ENCODE measurements at places on chromosomes 1 and 21.

- DNase-seq: no peak
Measured at GRCh38 chr1:174160109-174160473, 771 bp downstream of the RABGAP1L start.

DNA sequence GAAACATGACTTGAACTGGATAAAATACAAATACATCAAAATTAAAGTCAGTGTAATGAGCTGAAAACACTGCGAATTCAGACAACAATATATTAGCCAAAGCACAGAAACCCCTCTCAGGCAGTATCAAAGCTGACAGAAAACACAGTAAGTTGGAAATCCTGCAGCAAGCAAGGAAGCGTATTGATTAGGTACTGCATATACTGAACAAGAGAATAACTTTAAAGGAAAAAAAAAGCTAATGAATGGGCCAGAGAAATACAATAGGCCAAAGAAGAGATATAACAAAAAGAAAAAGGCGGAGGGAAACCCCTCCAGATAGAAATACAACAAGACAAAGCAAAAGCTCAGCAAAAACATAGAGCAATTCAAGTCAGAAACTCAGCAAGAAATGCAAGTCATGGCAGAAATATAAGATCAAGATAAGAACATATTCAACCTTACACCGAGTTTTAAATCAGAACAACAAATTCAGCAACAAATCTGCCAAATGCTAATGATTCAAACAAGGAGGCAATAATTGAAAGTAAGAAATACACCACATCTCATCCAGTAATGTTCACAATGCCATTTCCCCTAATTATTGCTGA lies 299.0 kb downstream of the USH2A start:
- no peak for DNase-seq

DNA sequence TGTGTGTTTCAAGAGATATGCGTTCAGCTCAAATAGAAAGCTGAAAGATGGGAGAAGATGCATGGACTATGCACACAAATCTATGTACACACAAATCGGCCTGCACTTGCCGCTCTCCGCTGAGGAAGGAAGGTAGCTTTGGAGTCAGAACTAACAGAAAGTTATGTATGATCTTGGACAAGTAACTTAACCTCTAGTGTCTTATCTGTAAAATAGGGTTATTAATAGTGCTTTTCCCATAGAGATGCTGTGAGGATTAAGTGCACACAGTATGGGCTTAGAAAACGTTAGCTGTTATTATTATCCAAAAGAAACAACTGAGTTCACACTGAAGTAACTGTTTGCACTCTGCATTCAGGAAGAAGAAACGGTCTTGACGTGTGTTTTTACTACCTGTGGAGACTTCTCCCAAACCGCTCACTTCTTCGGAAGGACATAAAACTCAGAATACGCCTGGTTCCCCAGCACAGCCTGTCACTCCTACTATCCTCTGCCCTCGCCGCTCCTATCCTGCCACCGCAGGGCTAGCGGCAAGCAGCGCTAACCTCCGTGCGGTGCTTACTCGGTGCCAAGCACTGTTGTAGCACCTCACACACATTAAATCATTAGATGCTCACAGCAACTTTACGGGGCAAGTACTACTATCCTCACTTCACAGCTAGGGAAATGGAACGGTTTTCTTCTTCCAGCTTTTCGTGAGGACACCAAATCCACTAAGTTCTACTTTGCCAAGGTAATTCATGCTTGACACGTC lies 1.3 kb downstream of the TGFBR3 start:
- peak; percentile 2 for DNase-seq

DNA sequence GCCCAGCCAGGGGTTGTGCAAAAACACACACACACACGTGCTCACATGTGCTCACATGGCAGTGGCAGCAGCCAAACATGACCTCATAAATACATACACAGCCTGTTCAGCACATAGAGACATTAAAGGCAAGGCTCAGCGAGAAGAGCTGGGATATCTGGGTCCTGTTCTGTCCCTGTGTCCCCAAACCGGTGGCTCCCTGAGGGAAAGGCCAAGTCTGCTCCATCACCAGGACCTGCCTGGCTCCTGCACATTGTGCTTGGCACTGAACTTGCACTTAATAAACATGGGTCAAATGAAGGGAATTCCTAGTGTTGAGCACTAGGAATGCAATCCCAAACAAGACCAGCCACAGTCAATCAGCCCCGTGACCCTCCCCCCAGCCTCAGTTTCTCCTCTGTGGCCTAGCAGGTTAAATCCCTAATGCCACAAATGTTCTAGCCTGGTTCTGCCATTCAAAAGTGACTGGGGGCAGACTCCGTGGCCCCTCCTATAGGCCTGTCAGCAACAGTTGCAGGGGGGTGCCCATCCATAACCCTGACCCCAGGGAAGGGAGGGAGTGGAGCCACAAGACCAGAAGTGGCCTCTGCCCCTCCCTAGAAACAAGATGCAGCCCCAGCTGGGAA lies 160.9 kb upstream of the VAMP3 start:
- no peak for DNase-seq

DNA sequence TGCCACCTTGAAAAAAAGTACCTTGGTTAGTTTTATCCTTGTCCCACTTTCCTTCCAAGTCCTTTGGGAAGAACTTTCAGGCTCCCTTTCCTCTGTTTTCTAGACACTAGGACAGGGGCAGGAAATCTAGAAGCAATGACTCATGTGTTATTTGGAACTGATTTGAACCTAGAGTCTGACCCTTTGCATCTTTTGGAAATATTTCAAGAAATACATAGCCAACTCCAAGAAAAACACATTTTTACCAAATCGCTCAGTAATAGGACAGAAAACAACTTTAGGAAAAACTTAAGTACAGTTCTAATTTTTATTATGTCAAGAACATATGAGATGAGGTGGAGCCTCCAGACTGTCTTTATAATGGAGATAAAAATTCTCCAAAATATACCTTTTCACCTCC lies 292.4 kb downstream of the PTBP2 start:
- no peak for DNase-seq

GRCh38 chr1:179034720-179035119 lies 9.0 kb downstream of the FAM20B start:
- no peak for DNase-seq

GRCh38 chr1:192133350-192133926 lies 24.8 kb upstream of the RGS18 start:
- DNase-seq: no peak

DNA sequence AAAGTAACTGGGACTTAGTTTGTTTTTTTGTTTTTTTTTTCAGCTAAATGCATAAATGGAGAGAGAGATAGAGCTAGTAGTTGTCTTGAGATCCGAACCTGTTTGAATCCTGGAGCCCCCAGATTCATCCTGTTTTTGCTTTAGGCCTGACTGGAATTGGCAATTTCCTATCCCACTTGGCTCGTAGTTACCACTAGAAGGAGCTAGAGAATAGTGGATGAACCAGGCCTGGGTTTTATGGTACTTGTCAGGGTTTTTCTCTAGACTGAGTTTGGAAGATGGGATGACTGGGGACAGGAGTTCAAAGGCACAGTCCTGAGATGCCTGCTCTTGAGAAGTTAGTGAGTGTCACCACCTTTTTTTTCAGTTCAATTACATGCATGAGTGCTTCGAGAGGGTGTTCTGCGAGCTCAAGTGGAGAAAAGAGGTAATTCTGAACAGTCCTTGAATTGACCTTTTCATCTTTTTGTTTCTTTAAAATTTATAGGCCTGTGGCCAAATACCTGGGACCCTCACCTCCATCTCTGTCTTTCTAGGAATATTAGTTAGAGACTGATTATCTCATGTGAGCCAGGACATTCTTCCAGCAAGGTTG lies 23.4 kb downstream of the CELF3 start:
- no peak for DNase-seq

DNA sequence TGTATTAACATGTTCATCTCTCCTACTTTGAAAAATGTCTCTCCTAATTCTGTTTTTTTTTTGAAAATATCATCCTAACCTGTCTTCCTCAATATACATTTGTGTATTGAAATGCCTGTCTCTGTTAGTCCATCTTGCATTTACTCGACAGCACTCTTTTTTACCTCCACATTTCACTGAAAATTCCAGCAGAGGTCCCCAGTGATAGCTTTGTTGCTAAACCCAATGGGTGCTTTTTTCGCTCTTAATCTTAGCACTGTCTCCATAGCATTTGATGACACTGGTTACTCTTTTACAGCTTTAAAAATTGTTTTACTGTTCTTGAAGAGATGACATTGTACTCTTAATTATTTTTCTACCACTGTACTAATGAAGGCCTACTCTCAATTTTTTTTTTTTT lies 10.8 kb downstream of the OSBPL9 start:
- DNase-seq: no peak

DNA sequence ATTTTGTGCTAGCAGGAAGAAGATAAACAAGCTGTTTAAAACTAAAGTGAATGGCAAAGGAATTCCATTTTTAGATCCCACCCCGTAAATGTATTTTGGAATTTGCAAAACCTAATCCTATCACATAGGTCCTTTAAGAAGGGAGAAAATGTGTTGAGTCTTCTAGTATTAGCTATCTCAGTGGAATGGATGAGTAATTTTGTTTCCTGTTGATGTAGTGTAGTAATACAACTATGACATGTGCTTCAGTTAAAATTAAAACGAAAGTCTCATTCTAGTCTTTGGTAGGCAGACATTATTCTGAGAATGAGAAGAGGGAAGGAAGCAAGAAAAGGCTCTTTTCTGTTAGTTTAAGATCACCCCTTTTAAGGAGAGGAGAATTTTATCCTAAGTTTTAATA lies 265.9 kb upstream of the C1orf105 start:
- no peak for DNase-seq

DNA sequence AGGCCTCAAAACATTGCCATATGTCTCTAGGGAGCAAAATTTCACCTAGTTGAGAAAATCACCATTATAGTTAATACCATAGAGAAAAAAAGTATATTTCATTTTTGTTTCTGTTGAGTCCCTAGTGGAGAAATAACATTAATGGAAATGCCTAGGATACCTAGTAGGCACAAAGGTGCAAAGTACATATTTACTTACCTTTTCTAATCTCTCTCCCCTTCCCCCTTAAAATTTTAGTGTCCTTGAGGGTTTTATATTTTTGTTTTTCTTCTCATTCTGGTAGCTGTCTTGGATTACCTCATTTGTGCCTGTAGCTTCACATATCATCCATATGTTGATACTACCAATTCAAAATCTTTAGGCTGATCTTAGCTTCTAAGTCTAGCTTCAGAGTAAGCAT lies 127.0 kb downstream of the MAGI3 start:
- DNase-seq: no peak

DNA sequence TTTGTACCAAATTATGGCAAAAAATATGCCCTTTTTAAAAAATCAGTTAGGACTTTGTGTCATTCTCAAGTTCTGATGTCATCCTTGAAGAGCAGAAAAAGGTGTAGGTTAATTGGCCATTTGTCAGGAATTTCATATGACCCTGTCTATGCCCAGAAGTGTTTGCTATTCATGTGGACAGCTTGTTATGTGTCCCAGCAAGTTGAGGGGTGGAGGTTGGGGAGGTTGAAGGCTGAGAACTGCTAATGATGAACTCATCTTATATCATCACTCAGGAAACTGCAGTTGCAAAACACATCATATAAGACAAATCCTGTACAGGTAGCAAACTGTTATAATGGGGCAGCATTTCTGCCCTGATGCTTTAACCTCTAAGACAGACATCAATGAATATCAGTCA lies 106.5 kb downstream of the PHTF1 start:
- no peak for DNase-seq

DNA sequence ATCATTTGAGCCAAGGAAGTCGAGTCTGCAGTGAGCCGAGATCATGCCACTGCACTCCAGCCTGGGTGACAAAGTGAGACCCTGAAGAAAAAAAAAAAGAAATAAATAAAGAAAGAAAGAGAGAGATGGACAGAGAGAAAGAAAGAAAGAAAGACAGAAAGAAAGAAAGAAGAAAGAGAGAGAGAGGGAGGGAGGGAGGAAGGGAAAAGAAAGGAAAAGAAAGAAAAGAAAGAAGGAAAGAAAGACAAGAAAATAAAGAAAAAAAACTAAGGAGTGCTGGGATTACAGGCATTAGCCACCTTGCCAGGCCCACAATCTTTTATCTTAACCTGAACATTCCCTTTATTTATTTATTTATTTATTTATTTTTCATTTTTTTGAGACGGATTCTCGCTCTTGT lies 51.7 kb upstream of the SOD1 start:
- no peak for DNase-seq

GRCh38 chr1:246417152-246417812 lies 89.8 kb downstream of the SMYD3 start:
- no peak for DNase-seq

DNA sequence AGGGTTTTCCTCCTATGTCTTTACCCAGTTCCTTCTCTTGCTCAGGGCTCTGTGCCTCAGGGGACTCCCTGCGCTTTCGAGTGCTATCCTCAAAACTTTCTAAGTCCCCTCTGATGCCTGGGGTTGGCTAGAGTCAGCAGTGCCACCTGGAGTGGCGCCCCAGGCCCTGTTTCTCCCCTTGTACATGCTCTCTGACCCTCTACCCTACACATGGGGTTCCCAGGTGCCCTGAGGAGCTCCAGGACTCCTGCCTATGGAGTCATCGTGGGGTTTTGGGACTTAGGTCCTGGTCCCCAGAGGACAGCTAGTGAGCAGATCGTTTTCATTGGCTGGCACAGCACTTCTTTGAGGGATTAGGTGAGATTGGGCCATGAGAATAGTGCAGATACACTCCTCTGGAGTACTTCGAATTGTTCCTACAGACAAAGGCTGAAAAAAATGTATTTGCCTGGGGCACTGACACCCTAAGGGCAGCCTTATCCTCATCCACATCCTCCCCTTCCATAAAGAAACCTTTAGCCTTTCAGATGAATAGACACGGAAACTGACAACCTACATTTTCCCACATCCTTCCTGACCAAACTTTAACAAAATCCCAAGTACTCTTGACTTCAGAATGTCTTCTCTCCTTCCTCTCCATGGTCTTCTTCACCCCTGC lies 41.5 kb downstream of the LGR6 start:
- DNase-seq: no peak

DNA sequence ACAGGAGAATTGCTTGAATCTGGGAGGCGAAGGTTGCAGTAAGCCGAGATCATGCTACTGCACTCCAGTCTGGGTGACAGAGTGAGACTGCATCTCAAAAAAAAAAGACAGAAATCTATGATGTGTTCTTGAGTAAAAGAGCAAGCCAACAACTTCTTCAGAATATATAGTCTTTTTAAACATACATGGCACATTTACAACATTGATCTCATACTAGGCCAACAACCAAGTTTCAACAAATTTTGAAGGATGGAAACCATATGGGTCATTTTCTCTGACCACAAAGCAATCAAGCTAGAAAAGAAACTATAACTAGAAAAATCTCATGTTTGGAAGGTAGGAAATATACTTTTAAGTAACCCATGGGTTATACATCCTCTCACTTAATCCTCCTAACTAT lies 38.3 kb downstream of the PAFAH2 start:
- DNase-seq: no peak

GRCh38 chr21:32298148-32298559 lies 501 bp upstream of the MRAP start:
- DNase-seq: no peak

GRCh38 chr1:46493316-46494032 lies 3.8 kb downstream of the DMBX1 start:
- no peak for DNase-seq
